ENCODE measurements at places on chromosomes 2 and 18. TPM values are rescaled to one million over a fixed set of nuclear protein-coding genes. Genes with fewer than 3 reads are reported as not detected.

LOXHD1 gene
- not detected for total RNA-seq

DNA sequence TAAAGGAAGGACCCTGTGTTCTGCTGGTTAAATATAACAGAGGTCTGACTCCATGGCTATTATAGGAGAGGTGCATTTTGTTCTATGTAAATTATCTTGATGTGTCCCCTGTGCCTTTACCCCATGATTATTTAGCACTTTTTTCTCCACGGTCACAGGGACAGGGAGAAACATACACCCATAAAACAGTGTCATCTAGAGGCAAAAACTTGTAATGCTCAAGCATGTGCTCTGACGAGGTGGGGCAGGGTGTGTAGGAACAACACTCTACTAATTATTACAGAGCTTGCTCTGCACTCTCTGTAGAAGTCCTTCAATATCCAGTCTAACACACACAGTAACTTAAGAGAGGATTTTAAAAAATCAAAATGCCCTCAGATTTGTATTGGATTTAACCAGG is 187.9 kb downstream of the NEDD4L start:
- no peak overlapping the region for H3K4me3 ChIP-seq
- H3K27me3 ChIP-seq: no peaks in the 10 kb centered on the region
- peak; percentile 64 for DNase-seq
- H3K4me1 ChIP-seq: peaks cover 44% of the 10 kb centered on the region
- no peaks in the 10 kb centered on the region for H3K36me3 ChIP-seq

- no peak overlapping the region for H3K27ac ChIP-seq
- no peak for DNase-seq
- H3K27me3 ChIP-seq: no peaks in the 10 kb centered on the region
- no peaks in the 10 kb centered on the region for H3K36me3 ChIP-seq
- H3K4me3 ChIP-seq: no peak overlapping the region
These were observed 22.7 kb downstream of the EXOC6B start for GRCh38 chr2:72803151-72803550.

DNA sequence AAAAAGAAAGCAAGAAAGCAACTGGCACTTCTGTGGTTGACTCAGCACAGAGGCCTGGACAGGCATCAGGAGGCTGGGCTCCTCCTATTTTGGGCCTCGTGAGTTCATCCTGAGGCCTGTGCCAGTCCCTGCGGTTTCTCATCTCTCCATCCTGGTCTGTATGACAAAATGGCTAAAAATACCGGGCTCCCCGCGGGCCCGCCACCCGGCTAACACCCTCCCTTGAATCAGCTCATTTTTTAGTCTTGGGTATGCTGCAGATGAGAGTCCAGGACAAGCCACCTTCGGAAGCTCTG is 62.3 kb upstream of the YWHAQ start:
- H3K4me1 ChIP-seq: peaks cover 4% of the 10 kb centered on the region
- no peak overlapping the region for H3K27ac ChIP-seq
- DNase-seq: no peak
- H3K27me3 ChIP-seq: no peaks in the 10 kb centered on the region
- H3K36me3 ChIP-seq: no peaks in the 10 kb centered on the region

GRCh38 chr2:43346602-43347567 is 120.5 kb upstream of the ZFP36L2 start:
- H3K36me3 ChIP-seq: no peaks in the 10 kb centered on the region
- H3K4me1 ChIP-seq: peaks cover 72% of the 10 kb centered on the region
- no peak for DNase-seq
- H3K27ac ChIP-seq: peak overlapping the region; percentile 47
- H3K4me3 ChIP-seq: no peak overlapping the region

DNA sequence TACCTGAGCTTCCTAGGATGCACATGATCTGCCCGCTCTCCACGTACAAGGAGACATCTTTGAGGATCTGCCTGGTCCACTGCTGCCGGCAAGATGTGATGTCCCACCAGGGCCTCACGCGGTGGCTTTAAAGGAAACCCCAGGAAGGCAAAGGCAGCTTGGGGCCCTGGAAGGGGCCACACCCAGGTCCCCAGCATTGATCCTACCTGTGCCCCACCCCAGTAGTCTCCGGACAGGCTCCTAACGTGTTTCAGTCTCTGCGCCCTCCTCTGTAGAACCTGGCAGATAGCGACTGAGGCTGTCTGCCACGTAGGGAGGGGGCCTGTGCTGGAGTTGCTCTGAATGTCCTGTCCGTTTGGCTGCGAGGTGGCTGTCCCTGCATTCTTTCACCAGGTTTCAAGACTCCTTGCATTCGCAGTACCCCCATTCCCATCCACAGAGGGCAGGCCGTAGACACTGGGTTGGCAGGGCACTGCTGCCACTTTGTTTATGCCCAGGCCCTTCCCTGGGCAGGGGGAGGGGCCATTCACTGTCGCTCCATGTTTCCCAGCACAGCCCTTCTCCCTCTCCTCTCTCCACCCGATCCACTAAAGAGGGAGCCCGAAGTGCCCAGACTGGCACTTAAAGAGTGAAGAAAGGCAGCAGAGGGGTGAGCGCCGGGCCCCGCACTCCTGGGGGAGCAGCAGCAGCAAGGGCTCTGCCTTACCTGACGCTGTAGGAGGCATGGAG is 644 bp downstream of the ABCG5 start:
- no peak overlapping the region for H3K4me3 ChIP-seq
- no peak for DNase-seq
- no peaks in the 10 kb centered on the region for H3K4me1 ChIP-seq
- no peaks in the 10 kb centered on the region for H3K36me3 ChIP-seq

DNA sequence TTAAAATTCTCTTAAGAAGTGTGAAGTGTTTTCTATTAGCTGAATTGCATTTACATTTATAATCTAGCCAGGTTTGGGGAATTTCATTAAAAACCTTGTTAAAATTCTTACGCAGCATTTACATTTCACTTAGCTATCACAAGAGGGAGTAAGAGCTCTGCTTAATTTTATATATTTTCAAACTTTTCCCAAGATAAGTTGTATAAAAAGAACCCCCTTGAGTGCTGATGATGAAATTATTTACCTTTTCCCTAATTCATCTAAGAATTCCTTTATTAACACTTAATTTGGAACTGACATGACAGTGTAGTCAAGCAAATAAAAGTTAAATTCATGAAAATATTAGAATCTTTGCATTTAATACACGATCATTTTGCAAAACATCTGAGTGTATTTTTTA is 54.2 kb upstream of the ZSWIM2 start:
- DNase-seq: no peak
- H3K27ac ChIP-seq: no peak overlapping the region
- no peak overlapping the region for H3K4me3 ChIP-seq

GRCh38 chr2:103667335-103667884 is 905.6 kb downstream of the TMEM182 start:
- no peaks in the 10 kb centered on the region for H3K27me3 ChIP-seq
- H3K4me1 ChIP-seq: no peaks in the 10 kb centered on the region
- no peak overlapping the region for H3K4me3 ChIP-seq
- no peak for DNase-seq

- H3K27ac ChIP-seq: no peak overlapping the region
- H3K36me3 ChIP-seq: no peaks in the 10 kb centered on the region
- no peak for DNase-seq
- no peaks in the 10 kb centered on the region for H3K27me3 ChIP-seq
- H3K4me1 ChIP-seq: peaks cover 8% of the 10 kb centered on the region
These were observed 140.5 kb downstream of the SRBD1 start for GRCh38 chr2:45470531-45470930.

DNA sequence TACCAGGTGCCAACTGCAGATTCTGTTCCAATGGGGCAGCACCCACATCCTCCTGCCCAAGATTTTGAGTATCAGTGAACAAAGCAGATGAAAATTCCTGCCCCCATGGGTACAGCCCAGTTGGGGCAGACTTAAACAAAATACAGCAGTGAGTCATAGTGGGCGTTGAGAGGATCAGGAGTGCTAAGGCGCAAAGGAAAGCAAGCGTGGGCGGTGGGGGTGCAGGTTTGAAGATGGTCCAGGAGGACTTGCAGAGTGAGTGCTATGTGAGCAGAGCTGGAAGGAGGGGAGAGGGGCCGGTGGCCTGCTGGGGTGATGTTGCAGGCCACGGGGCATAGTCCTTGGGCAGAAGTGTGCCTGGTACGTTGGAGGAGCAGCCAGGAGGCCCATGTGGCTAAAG is 24.7 kb downstream of the STEAP3 start:
- no peak for DNase-seq
- no peak overlapping the region for H3K27ac ChIP-seq
- H3K36me3 ChIP-seq: no peaks in the 10 kb centered on the region
- no peak overlapping the region for H3K4me3 ChIP-seq

GRCh38 chr2:8786463-8786862 is 51.0 kb downstream of the KIDINS220 start:
- no peak overlapping the region for H3K4me3 ChIP-seq
- H3K36me3 ChIP-seq: no peaks in the 10 kb centered on the region
- H3K27me3 ChIP-seq: no peaks in the 10 kb centered on the region
- H3K4me1 ChIP-seq: no peaks in the 10 kb centered on the region
- DNase-seq: no peak

GAL3ST2 gene
- total RNA-seq: 0.20 TPM

CTAGE1 gene
- 0.47 TPM for total RNA-seq

- no peak overlapping the region for H3K27ac ChIP-seq
- H3K36me3 ChIP-seq: no peaks in the 10 kb centered on the region
- no peak overlapping the region for H3K4me3 ChIP-seq
- no peak for DNase-seq
- no peaks in the 10 kb centered on the region for H3K27me3 ChIP-seq
These were observed 1324.6 kb upstream of the NRXN1 start for GRCh38 chr2:52356556-52356955.

GRCh38 chr2:61471905-61472805 is 1.3 kb upstream of the USP34 start:
- peak overlapping the region; percentile 62 for H3K4me3 ChIP-seq
- H3K27ac ChIP-seq: peak overlapping the region; percentile 99
- peak; percentile 66 for DNase-seq
- H3K36me3 ChIP-seq: no peaks in the 10 kb centered on the region
- peaks cover 22% of the 10 kb centered on the region for H3K4me1 ChIP-seq

ASTL gene
- not detected for total RNA-seq

Measured in hepatocyte (in vitro differentiated cells).